ENCODE measurements at places on chromosomes 13 and 19.

DNA sequence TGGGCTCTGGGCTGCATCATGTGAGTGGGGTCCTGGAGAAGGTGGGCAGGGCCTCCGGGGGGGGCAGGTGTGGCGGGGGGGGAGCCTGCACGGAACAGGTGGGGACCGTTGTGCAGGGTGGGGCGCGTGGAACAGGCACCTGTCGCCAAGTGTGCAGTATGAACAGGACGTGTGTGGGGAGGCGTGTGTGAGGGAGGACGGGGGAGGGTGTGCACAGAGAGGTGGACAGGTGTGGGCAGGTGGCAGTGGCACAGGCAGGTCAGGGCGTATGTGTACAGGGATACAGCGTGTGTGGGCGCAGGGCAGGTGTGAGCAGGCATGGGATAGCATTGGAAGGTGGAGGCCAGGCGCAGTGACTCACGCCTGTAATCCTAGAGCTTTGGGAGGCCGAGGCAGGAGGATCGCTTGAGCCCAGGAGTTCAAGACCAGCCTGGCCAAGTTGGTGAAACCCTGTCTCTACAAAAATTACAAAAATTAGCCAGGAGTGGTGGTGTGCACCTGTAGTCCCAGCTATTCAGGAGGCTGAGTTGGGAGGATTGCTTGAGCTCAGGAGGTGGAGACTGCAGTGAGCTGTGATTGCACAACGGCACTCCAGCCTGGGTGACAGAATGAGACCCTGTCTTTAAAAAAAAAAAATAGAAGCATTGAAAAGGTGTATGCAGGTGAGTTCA lies 3.2 kb downstream of the PLK5 start:
- DNase-seq = no peak

DNA sequence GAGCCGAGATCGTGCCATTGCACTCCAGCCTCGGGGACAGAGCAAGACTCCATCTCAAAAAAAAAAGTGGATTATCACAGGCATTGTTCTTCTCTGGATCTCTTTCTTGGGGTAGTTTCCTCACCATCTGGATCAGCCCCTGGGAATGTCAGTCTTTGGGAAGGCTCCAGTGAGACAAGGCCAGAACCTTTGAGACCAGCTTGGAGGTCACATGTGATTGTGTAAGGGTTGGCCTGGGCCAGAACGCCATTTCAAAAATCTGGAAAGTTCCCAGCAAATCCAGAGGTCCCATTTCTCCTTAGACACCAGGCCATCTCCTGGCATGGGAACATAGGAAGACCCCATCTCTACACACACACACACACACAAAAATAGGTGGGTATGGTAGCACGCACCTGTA lies 14.2 kb upstream of the ANGPTL8 start:
- no peak for DNase-seq

GRCh38 chr13:41554626-41555386 lies 97.5 kb downstream of the RGCC start:
- no peak for DNase-seq

DNA sequence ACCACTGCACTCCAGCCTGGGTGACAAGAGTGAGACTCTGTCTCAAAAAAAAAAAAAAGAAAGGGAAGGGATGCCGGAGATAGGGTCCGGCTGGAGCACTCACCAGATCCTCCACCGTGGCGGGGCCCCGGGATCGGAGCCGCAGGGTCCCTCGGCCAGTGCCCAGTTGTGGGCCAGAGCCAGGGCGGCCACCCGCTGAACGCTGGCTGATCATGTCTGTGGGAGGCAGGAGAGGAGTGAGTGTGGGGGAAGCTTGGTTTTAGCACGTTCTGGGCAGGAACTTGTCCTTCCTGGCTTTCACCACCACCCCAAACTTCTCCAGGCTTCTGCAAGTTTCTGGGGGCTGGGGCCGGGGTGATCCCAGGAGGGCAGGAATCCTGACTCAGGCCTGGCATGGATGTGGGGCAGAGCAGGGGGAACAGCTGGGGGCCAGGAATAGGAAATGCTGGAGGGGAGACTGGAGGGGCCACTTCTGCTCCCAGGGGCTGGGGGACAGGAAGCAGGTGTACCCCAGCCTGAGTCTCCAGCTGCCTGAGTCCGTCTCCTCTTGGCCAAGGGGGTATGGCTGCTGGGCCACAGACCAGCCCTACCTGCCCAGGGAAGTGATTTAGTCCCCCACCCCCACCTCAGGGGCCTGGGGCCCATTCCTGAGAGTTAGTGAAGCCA lies 4.3 kb upstream of the PTGER1 start:
- DNase-seq = no peak

GRCh38 chr13:86052141-86052540 lies 252.9 kb upstream of the SLITRK6 start:
- DNase-seq = no peak

GRCh38 chr19:6733338-6734095 lies 3.9 kb downstream of the GPR108 start:
- DNase-seq = no peak

DNA sequence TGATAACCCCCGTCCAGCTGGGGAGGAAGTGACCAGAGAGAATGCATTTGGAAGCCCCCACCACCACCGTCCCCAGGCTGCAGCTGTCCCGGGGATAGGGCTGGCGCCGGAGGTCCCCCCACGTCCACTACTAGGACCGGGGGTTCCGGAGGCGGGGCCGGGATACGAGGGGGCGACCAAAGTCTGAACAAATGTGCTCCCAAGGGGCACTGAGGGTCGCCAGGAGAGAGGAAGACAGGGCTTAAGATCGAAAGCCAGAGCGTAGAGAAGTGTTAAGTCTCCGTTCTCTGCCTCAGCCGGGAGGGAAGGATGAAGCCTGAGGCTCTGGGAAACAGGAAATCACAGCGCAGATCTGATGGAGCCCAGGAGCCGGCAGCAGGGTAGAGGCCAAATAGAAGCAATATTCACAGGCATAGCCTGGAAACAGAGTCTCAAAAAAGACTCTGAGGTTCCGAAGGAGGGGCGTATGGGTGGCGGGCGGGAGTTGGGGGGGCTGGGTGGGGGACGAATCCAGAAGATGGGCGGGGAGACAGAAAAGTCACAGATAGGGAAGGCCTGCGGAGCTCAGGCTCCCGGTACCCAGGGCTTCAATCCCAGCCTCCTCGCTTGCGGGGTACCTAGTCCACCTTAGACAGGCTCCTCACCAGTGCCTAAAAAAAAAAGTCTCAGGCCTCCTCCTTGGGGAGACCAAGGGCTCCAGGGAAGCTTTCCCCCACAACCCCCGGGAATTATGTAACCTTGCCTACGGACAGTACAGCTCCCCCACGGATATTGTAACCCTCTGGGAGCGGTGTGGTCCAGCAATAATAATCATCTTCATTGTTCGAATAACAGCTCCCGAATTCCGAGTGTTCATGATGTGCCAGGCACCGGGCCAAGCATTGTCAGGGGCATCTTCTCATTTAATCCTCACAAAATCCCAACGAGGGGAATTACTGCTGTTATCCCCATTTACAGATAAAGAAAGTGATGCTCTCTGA lies 1.1 kb upstream of the ERF start:
- no peak for DNase-seq

DNA sequence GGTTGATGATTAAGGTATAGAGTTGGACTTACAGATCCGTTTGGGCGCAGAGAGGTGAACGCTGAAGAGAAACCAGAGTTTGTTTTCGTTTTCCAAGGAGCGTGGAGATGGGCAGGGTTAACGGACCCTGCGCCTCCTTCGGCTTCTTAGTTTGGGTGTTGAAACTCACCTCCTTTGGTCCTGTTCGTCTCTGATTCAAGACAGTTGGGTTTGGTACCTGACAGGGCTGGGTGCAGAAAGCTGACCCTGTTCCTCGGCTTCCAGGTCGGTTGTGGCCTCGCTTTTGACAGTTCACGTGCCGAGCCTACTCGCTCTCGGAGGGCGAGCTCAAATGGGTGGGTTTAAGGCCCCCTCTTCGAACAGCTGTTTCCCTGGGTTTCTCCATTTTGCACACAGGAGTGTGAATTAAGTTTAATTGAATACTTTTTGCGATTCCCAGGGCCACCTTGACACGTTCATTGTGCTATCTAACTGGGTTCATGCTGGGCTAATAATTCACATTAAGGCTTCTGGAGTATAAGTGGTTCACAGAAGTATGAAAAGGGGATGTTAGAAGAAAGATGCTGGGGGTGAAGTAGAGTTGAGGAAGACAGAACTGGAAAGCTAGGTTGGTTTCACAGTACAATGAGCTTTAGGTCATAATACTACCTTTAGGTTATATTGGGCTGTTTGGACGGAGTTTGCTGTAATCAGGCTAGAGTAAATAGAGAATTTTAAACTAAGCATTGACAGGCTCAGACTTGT lies 638 bp downstream of the USPL1 start:
- DNase-seq = no peak

DNA sequence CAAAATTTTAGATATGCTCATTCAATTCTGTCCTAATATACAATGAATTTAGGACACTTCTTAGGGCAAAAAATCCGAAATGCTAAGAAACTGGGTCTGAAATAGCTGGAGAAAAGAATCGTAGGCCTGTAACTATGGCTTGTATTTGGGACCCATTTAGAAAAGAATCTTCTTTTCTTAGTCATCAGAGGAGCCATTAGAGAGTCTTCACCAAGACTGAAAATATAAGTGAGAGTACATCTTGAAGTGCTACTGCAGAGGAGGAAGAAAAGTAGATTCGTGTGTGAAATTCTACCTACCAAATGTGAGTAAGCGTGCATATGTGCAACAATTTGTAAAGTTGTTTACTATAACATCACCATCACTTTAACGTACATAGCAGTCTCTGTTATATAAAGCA lies 8.8 kb upstream of the DACH1 start:
- no peak for DNase-seq

- no peak for DNase-seq
Observed at GRCh38 chr13:92838786-92839185, 387.8 kb upstream of the GPC6 start.

GRCh38 chr13:84500016-84500415 lies 617.7 kb upstream of the SLITRK1 start:
- DNase-seq = no peak

DNA sequence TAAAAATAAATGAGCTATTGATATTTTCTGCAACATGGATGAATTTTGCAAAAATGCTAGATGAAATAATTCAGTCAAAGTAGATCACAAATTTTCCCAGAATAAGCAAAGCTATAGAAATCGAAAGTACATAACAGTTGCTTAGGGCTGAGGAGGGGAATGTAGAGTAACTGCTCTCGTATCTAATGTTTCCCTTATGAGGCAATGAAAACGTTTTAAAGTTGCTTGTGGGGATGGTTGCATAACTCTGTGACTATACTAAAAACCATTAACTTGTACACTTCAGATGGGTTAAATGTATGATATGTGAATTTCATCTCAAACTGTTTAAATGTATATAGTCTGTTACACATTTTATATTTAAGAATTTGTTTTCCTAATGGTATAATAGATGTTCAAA lies 231.7 kb downstream of the GGACT start:
- DNase-seq = no peak
